Endodermal cell (in vitro differentiated cells): ENCODE measurements at places on chromosomes 7 and 10.

- no peak for DNase-seq
Measured at GRCh38 chr7:22137466-22137865, 191.8 kb upstream of the CDCA7L start.

GRCh38 chr10:70490142-70490541, 11.6 kb downstream of the PALD1 start:
- DNase-seq = no peak

GRCh38 chr7:24283554-24283896, 465 bp upstream of the NPY start:
- peak; percentile 57 for DNase-seq

DNA sequence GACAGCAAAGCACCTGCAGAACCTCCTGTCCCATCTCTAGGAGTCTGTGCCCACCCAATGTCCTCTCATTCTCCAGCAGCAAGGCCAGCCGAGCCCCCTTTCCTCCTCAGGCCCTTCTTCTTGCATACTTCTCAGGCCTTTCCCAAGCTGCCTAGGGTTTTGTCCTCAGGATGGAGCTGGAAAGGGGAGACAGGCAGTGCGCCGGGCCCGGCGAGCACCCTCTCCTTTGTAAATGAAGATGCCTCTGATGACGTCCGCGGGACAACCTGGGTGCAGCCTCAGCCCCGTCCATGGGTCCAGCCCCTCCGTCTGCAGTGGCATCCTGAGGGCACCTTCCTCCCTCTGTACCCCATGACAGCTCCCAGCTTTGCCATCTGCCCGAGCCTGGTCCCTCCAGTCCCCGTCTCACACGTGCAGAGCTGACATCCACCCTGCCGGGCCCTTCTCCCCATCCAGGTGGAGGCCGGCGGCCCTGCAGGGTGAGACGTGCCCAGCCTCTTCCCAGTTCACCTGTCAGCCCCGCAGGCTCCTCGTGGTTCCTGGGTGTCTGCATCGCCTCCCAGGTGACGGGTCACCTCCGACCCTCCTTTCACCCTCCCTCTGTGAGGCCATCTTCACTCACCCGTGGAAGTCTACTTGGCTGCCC, 36.4 kb downstream of the JAKMIP3 start:
- peak; percentile 34 for DNase-seq

DNA sequence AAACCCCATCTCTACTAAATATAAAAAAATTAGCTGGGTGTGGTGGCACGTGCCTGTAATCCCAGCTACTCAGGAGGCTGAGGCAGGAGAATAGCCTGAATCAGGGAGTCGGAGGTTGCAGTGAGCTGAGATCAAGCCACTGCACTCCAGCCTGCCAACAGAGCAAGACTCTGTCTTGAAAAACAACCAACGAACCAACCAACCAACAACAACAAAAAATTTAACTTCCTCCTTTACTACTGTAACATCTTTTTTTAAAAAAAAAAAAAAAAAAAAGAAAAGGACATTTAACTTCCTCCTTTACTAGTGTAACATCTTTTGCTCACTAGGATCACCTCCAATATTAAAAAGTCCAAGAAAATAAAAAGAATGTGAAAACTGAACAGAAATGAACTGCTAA, 92.3 kb upstream of the TMEM168 start:
- DNase-seq = no peak

DNA sequence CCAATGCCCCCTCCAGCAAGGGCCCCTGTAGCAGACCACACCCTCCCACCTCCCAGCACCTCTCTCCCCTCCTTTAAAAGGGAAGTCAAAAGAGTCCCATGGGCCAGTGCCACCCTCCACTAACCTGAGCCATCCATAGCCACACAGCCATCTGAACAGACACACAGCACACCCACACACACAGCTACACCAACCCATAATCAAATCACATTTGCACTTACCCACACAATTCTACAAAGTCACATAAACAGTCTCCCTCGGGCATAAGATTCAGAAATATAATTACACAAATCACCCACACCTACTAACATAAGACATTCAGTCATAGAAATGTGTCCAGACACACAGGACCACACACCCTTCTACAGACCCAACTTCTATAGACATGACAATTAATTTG, 96.3 kb downstream of the HIF1AN start:
- no peak for DNase-seq

GRCh38 chr10:79941585-79942210, 7.2 kb downstream of the SFTPD start:
- no peak for DNase-seq

- DNase-seq = peak; percentile 96
Measured at GRCh38 chr10:132418527-132419416, 21.8 kb downstream of the PWWP2B start.

GRCh38 chr7:152579070-152579469, 96.9 kb downstream of the XRCC2 start:
- no peak for DNase-seq

- peak; percentile 13 for DNase-seq
Measured at GRCh38 chr10:113228530-113228929, 278.5 kb downstream of the TCF7L2 start.

- peak; percentile 49 for DNase-seq
Measured at GRCh38 chr10:118958984-118959925, 70.3 kb upstream of the NANOS1 start.

DNA sequence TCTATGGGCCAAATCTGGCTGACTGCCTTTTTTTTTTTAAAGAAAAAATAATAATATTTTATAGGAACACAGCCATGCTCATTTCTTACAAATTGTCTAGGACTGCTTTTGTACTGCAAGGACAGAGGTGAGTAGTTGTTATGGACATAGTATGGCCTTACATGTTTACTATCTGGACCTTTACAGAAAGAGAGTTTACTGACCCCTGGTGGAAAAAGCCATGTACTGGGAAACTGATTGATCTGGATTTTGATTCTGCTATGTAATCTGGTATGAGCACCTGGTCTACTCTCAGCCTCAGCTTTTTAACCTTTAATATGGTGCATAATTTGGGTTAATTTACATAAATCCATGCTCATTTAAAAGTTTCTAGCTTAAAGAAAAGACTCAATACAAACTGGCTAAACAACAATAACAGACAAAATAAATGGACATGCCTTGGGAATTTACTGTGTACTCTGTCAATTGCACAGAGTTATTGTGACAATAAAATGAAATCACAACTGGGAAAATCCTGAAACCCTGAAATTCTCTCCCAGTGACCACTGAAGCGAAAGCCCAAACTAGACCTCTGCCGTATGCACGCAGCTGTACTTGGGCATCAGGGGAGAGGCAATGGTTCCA, 260.7 kb downstream of the BMPER start:
- DNase-seq = no peak

DNA sequence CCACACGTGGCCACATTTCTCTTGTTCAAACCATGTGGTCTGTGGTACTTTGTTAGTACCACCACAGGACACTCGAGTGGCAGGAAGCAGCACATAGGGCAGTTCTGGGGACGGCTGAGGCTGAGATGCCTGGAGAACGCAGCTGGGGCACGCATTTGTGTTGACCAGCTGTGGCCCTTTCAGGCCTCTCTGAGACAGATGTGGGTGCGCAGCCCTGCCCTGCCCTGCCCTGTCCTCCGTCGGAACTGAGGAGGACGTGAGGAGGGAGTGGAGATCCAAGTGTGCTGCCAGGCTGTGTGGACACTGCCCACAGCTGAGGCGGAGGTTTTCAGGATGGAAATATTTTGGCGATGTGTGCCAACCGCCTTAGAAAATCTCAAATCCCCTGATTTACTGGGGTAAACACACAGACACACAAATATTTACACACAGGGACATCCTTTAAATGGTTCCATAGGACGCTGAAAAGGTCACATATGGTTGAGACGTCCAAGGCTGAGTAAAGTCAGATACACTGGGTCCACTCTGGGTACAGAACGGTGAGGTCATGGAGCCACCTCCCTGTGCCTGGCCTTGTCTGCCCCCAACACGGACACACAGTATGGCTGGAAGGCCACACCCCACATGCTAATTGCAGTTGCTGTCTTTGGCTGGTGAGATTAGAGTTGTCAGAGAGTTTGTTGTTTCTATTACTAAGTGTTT, 14.8 kb downstream of the BHLHA15 start:
- no peak for DNase-seq

DNA sequence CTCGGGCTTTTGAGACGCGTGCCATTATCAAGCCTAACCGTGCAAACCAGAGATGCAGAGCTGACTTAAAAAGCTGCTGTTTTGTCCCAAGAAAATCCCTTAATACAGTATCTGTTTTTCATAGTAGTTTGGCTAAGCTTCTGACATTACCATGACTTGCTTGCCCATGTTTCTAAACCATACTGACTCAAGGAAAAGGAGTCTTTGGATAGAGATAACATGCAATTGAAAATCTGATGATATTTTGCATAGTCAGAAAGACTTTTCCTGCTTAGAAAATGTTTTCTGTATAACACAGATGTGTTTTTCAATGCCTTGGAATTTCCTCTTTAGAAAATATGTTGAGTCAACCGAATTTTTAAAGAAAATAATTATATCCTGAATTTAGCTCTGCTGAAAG, 21.5 kb upstream of the AKR1E2 start:
- no peak for DNase-seq

GRCh38 chr7:33673029-33673700, 232.2 kb upstream of the BMPER start:
- DNase-seq = peak; percentile 65

DNA sequence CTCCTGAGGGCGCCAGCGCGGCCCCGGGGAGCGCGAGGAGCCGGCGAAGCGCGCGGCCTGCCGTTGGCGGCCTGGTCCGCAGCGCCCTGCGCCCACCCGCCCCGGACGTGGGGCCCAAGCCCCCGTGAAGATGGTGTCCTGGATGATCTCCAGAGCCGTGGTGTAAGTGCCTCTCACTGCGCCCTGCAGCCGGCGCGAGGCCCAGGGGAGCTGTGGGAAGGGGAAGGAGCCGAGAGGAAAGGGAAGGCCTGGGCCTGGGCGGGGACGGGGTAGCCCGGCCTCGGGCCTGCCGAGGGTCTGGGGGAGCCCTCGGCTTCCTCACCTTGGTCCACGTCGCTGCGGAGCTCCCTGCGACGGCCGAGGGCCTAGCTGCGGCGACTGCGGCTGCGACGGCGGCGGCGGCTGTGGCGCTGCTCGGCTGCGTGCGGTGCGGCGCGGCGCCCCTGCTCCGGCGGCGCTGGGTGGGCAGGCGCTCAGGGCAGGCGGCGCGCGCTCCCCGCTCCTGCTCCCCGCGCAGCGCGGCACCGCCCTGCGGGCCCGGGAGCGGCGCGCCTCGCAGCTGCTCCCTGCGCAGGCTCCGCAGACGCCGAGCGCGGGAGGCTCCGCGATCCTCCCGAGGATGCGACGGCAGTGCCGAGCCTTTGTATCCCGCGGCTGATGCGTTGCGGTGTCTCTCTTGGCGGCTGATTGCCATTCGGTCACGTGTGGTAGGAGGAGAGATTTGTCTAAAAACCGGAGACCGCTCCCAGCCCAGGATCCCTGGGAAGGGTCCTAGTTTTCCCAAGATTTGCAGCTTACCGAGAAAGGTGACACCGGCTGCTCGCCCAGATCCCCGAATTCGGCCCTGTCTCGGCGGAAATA, 445 bp downstream of the REEP3 start:
- DNase-seq = peak; percentile 91

DNA sequence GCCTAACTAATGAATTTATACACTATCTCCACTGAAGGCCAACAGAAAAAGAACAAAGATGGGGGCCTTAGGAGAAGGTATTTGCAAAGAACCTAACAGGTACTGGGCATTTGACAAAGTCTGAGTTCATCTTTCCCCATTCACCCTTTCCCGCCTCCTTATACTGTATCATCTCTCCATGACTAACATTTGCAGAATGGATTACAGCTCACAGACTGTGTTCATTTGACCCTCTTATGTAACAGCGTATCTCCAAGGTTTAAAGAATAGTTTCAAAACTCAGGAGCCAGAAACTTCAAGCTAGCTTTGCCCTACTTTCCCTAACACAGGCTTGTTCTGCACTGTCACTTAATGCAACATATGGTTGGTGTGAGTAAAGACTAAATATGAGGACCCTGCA, 238.7 kb upstream of the CELF2 start:
- no peak for DNase-seq

DNA sequence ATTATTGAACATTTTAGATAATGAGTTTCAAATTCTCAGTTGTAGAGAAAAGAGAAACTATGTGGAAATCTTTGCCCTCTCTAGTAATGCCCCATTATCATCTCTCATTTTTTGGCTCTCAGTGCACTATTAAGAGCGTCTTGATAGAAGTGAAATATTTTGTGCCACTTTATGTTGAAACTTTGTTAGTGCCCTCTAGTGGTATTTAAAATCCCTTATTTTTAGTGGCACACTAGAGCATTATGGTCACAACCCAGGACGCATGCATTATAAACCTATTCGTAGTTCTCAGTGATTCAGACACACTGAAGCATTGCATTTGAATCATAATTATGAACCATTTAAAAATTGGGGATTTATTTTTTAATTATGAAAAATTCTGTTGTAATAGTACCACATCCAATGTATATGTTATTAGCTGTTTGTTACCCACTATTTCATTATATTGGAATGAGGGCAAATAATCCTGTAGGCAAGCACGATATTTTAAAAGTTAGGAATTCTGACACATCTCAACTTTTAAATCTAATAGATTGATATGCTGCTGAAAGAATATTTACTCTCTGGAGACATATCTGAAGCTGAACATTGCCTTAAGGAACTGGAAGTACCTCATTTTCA, 21.9 kb downstream of the PDCD4 start:
- no peak for DNase-seq

DNA sequence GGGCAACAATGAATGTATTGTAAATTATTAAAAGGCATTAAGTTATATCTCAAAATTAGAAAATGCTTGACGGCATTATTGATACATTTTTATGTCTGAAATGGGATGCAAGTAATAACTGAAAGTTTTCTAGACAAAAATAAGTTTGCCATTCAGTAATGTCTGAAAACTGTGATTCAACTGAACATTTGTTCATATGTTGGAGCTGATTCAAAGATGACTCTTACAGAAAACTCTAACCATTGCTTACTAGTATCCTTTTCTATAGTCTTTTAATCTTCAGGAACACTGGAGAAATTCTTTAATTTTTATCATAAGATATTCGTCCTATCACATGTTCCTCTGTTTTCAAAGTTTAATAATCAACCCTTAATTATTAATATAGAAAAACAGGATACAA, 71.1 kb upstream of the TFEC start:
- DNase-seq = no peak

- no peak for DNase-seq
Measured at GRCh38 chr7:205115-206010, 13.0 kb downstream of the FAM20C start.

- DNase-seq = no peak
Measured at GRCh38 chr7:155729847-155730246, 82.4 kb downstream of the SHH start.

DNA sequence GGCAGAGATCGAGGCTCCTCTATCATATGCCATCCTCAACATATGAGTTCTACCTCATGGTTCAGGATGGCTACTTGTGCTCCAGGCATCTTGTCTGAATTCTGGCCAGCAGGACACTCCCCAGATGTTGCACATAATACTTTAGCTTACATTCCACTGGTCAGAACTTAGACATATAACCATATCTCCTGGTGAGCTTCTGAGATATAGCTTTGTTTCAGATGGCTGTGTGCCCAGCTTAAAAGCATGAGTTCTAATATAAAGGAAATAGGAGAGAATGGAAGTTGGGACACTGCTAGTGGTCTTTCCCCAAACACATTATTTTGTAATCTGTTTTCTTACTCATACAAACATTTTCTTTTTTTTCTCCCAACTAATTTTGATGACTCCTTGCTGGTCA, 50.8 kb upstream of the IFRD1 start:
- DNase-seq = no peak
